ENCODE measurements at places on chromosomes 12 and 14. TPM values are rescaled to one million over a fixed set of nuclear protein-coding genes. Genes with fewer than 3 reads are reported as not detected.

Gene GPRC5D
- polyA plus RNA-seq = 5.5 TPM

Gene SNW1
- polyA plus RNA-seq = 110 TPM

Gene CCNB1IP1
- polyA plus RNA-seq = 46.0 TPM

Gene NRIP2
- 2.8 TPM for polyA plus RNA-seq

Gene UNC79
- polyA plus RNA-seq = 10.7 TPM

Gene LGR5
- polyA plus RNA-seq = 0.25 TPM

Gene LPAR5
- 3.1 TPM for polyA plus RNA-seq

Gene HOXC12
- not detected for polyA plus RNA-seq

Gene ZNF605
- polyA plus RNA-seq = 3.2 TPM

Measured in testis (tissue), 5 donors.